ENCODE measurements at places on chromosomes 2 and 18.

DNA sequence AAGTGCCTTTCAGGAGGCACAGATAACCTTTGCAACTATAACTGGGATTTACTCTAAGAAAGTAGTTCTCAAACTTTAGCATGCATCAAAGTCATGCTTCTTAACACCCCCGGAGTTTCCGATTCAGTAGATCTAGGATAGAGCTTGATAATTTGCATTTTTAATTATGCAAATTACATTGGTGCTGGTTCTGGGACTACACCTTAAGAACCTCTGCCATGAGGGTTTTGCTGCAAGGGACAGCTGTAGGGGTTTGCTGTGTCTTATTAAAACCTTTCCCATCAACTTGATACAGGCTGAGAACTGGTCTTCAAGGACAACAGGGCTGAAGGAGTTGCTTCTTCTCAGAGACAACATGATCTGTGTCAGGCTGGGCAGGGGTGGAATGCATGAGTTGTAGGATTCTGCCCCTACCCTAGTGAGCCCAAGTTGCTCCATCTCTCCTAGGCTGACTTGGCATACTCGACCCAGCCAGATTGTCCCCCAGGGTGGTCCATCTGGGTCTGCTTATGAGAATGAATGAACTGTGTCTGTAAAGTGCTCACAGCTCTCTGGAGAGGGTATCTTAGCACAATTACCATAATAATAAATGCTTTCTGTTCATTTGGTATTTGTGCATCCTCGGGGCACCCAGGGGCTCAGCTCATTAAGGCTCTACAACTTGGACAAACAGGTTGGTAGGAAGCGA lies 232.7 kb downstream of the CLIP4 start:
- no peak for DNase-seq

DNA sequence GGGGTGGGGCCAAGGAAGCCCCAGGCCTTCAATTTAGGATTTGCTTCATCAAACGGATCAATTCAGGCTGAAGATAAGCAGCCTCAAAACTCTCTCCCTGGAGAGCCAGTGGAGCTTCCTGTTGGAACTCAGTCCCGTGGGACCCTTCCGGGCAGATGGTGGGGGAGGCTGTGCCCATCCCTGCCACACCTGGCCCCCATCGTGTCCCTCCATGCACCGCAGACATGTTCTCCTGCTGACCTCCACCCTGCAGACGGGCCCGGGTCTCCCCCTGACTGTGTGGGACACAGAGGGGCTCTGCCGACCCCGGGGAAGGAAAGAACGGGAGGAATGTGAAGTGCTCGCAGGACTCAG lies 144.2 kb downstream of the TPO start:
- DNase-seq: no peak

DNA sequence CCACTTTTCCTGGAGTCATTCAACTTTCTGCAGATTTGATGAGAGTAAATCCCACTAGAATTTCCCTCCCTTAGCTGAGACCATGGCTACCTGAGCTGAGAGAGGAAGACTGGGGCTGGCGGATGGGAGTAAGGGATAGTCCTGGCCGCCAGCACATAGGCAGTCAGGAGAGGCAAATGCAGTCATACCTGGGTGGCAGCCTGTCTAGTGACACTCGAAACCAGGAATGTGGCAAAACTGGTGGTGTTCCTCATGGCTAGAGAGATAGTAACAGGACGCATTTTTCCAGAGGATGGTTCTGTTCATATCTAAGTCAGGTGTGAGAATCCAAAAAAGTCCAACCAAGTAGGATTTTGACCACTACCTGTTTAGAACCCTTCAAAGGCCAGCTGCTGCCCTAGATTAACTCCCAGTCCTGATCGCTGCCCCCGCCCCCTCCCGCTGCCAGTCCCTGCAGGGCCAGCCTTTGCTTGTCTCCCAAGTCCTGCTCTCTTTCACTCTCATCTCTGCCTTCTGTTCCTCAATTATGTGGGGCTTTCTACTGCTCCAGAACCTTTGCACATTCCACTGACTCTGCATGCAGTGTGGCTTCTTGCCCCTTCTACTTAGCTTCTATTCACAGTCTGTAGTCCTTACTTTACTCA lies 17.4 kb upstream of the SCG2 start:
- no peak for DNase-seq

DNA sequence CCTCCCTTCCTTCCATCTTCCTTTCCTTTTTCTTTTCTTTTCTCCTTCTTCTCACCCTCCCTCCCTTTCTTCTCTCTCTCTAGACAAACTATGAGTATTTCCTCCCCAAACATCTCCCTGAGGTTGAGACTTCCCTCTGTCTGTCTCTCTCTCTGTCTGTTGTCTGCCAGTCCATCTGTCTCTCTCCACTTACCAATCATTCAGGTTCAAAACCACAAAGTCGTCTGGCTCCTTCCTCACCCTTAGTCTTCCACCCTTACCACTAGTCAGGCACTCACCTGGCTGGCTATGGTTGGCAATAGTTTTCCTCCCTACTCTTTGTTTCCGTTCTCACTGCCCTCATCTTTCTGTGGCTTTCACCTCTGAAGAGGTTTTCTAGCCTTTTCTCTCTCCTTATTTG lies 12.9 kb downstream of the CCL20 start:
- no peak for DNase-seq

DNA sequence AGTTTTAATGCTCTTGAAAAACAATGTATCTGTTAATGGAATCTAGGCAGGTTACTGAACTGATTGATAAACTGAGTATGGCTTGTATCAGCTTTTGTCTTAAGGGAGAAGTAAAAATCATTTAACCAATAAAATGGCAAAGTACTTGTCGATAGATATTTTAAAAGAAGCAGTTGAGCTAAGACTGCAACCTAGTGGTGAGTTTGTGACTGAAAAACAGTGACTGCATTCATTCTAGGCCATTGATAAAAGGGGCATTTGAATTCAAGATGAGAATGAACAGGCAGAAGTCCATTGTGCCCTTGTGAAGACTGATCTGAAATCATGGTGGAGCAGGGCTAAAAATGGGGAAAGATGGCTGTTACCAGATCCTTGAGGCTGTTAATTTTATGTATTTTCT lies 59.4 kb upstream of the MSTN start:
- peak; percentile 3 for DNase-seq

GRCh38 chr18:11368020-11368419 lies 218.7 kb upstream of the PIEZO2 start:
- no peak for DNase-seq

DNA sequence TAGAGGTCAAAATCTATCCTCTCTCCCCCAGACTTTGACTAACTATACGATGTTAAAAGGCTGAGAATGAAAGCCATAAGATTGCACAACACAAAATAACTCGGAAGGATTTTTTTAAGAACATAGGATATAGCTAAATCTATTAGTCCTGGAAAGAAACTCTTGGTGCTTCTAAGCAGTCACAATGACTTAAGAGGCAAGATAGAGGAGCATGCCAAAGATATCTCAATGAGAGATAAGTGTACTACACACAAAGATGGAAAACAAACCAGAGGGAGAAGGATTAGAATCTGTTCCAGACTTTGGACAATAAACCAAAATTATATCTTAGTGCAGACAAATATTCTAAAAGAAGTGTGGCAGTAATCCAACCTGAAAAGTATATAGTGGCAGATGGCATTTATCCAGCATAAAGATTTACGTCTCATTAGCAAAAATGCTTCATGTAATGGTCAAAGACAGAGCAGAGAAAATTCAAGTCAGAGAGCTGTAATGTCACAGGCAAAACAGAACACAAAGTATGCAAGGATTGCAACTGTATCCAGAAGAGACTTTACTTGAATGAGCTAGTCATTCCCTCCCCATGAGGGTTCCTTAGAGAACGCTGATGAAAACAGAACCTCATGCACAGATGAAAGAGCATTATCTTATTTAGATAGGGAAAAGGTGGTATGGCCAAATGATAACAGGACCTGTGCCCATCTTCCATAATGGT lies 28.8 kb upstream of the EVA1A start:
- no peak for DNase-seq

DNA sequence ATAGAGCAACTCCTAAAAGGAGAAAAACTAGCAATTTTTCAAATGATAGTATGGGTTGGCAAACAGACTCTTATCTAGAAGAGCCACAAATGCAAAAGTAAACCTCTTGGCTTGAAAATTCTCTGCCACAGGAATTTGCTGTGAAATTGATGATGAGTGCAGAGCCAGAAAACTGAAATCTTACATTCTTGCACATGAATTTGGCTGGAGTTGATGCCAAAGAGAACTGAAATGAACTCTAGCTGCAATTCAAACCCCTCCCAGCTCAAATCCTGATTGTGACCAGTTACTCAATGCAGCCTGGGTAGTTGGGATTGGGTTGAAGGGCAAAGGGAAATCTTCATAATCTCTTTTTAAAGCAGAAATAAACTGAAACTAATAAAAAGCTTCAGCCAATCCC lies 266.6 kb downstream of the PDE11A start:
- no peak for DNase-seq

DNA sequence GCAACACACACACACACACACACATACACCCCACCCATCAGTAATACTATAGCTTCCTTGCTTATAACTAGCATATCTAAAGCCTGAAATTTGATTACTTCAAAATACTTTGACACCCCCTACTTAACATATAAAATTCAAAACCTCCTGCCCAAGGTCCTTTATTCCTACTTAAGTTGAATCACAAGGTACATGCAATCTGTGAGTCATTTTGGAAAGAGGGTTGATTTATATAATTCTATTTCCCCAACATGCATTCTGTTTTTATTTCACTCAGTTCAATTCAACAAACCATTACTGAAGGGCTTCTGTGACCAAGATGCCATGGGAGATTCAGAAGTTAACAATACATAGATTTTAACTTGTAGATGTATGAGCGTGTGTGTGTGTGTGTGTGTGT lies 420.7 kb downstream of the METTL4 start:
- DNase-seq: no peak

- no peak for DNase-seq
These were observed 18.5 kb downstream of the PSTPIP2 start for GRCh38 chr18:46053368-46054095.

DNA sequence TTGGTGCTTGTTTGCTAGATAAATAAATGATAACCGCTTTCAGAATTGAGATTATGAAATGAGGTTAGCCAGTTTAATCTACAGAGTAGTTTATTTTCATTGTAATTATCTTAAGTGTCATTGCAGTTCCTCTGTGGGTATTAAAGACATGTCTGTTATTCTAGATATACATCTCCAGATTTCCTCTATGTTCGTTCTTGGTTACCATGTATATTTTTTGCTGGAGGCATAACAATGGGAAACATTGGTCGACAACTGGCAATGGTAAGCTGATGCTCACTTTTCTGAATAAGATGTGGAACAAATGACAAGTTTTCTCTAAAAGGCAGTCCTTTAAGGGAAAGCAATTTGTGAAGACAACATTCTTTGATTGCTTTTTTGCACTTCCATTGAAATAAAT lies 18.7 kb downstream of the INSIG2 start:
- no peak for DNase-seq

DNA sequence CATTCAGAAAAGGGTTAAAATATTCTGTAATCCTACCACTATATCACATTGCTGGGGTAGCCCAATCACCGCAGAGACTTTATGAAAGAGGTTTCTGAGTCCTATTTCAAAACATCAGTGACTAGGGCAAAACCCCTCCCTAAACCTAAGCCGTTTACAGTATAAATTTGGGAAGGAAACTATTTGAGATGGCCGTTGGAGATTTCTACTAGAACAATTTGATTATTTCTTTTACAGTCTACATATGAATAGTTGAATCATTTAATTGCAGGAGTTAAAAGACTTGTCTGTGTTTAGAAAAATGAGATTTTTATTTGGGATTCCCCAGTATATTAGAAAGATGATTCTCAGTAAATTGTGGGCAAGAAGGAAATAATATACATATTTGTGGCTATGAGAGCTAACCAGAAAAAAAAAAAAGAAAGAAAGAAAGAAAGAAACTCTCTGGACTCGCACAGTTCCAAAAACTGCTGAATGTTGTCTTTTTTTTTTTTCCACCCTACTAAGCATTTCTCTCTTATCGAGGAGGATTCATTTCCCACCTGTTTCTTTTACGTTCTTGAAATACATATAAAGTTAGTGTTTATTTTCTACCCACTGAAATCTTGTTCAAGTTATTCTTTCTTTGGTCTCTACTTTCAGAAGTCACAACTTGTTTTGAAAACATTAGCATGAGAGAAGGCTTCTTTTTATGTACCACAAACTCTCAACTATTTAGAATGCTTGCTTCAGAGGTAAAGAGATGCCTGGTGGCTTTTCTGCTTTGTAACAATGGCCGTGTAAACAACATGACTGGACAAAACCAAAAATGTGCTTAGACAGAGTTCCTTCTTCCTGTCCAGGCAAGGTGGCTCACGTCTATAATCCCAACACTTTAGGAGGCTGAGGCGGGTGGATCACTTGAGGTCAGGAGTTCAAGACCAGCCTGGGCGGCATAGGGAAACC lies 65.9 kb downstream of the BCL2 start:
- no peak for DNase-seq

GRCh38 chr18:9096685-9097084 lies 5.8 kb upstream of the NDUFV2 start:
- no peak for DNase-seq

- DNase-seq: no peak
These were observed 50.6 kb downstream of the CD8B2 start for GRCh38 chr2:106537791-106538191.

DNA sequence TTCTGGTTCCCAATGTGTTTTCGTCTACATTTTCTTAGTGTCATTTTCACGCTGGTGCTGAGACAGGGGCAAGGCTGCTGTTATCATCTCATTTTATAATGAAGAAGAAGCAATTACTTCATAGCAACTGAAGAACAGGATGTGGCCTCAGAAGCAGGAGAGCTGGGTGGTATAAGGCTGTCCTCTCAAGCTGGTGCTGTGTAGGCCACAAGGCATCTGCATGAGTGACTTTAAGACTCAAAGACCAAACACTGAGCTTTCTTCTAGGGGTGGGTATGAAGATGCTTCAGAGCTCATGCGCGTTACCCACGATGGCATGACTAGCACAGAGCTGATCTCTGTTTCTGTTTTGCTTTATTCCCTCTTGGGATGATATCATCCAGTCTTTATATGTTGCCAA lies 7.3 kb downstream of the IL36G start:
- no peak for DNase-seq

GRCh38 chr2:156005531-156005930 lies 327.0 kb downstream of the NR4A2 start:
- no peak for DNase-seq

- DNase-seq: no peak
These were observed 280.9 kb downstream of the HRH4 start for GRCh38 chr18:24741321-24741720.

GRCh38 chr2:46147626-46148368 lies 149.4 kb upstream of the EPAS1 start:
- no peak for DNase-seq

DNA sequence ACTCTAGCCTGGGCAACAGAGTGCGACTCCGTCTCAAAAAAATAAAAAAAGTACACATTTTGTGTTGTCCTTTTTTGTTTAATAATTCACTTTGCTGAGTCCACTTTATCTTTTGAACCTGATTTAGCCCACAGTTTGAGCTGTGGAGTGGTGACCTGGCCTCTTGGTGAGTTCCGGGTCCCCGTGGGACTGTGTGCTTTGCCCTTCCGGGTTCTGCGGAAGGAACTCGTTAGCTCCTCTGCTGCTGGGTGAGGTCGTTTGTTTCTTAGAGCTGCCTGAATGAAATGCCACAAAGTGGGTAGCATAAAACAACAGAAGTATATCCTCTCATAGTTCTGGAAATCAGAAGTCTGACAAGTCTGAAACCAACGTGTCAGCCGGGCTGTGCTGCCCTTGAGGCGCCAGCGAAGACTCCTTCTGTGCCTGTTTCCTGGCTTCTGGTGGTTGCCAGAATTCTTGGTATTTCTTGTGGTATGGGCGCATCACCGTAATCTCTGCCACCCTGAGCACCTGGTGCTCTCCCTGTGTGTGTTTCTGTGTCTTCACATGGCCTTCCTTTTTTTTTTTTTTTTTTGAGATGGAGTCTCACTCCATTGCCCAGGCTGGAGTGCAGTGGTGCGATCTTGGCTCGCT lies 3.5 kb downstream of the EFHD1 start:
- DNase-seq: no peak

GRCh38 chr2:12493031-12493513 lies 223.7 kb upstream of the TRIB2 start:
- no peak for DNase-seq
